ENCODE measurements at places on chromosomes 2 and 18. TPM values are rescaled to one million over a fixed set of nuclear protein-coding genes. Genes with fewer than 3 reads are reported as not detected.
A peak's percentile ranks its signal among the peaks of the same experiment; 100 is the strongest.

DNA sequence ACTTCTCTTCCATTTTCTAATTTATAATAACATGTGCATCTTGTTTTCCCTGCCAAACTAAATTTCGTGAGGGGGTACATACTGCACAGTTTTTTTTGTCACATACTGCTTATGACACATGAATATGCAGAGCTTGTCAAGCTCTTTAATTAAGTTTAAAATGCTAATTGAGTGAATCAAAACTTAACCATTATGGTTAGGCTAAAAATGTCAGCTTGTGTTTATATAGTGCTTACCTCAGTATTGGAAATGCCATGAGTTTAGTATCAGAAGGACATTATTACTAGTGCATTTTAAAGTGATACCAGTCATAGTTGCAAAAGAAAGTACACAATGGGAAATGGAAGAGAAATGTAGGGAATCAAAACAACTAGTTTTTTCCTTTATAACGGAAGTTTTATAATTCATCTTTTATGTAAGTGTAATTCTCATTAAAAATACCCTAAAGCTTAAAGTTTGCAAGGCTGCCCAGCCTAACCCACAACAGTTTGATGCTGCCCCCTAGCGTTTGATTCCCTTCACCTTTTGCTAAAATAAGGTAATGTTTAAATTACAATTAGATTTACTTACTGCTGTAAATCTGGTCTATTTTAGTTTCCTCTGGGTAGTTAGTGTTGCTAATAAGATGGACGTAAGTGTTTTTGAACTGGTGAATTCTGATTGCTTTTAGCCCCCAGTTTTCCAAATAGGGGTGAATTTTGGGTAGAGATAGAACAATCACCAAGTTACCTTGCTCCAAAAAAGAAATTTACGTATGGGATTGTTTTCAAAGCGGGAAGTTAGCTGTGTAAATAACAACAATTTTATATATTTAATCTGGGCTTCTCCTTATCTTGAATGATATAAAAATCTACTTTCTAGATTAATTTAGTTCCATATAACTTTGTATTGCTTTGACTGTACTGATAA, 3.2 kb downstream of the SLC39A10 start:
- H3K36me3 ChIP-seq: no peaks in the 10 kb centered on the region
- no peak overlapping the region for H3K27ac ChIP-seq
- no peaks in the 10 kb centered on the region for H3K27me3 ChIP-seq

GRCh38 chr2:11160731-11161455, 5.6 kb downstream of the SLC66A3 start:
- DNase-seq: no peak
- peaks cover 5% of the 10 kb centered on the region for H3K27me3 ChIP-seq
- H3K27ac ChIP-seq: no peak overlapping the region
- no peak overlapping the region for H3K4me3 ChIP-seq

GRCh38 chr18:2715990-2716389, 60.5 kb downstream of the SMCHD1 start:
- no peaks in the 10 kb centered on the region for H3K27me3 ChIP-seq
- H3K36me3 ChIP-seq: no peaks in the 10 kb centered on the region
- no peak overlapping the region for H3K27ac ChIP-seq
- no peaks in the 10 kb centered on the region for H3K4me1 ChIP-seq
- no peak overlapping the region for H3K4me3 ChIP-seq
- DNase-seq: no peak

DNA sequence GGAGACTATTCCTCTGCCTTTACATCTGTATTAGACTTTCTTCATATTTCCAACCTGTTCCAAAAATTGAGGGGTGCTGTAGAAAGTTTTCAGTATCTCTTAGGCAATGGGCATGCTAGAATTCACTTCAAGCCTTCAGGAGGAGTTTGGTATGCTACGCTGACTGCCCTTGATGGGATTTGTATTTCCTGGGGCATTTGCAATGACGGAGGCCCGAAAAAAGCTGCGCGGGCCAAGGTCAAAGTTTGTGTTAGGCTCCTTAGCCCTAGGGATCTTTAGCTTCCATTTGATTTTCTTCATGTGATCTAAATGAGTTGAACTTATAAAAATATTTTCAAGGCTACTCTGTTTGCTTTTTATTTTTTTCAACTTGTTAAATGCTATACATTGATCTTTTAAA, 5.1 kb downstream of the CPS1 start:
- DNase-seq: no peak
- peaks cover 17% of the 10 kb centered on the region for H3K4me1 ChIP-seq
- no peak overlapping the region for H3K4me3 ChIP-seq

- H3K27me3 ChIP-seq: no peaks in the 10 kb centered on the region
- no peaks in the 10 kb centered on the region for H3K36me3 ChIP-seq
- H3K4me3 ChIP-seq: no peak overlapping the region
- no peak overlapping the region for H3K27ac ChIP-seq
These were observed 151.0 kb downstream of the PMAIP1 start for GRCh38 chr18:60050821-60051220.

DNA sequence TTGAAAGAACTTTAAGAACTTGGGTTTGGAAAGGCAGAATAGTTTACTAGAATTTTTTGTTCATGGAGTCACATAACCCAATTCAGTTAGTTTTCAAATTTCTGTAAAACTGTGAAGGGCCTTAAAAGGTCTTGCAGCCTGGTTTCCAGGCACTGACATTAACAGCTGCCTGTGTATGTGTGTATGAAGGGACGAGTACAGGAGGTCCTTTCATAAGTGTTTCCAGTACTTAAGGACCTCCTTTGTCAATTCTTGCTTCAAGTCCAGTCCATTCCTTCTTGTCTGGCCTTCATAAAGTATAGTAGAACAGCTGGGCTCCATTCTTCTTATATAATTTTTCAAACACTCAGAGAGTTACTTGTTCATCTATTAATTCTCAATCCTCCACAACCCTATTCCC, 136.5 kb downstream of the NR4A2 start:
- H3K36me3 ChIP-seq: no peaks in the 10 kb centered on the region
- no peak for DNase-seq
- no peaks in the 10 kb centered on the region for H3K27me3 ChIP-seq

DNA sequence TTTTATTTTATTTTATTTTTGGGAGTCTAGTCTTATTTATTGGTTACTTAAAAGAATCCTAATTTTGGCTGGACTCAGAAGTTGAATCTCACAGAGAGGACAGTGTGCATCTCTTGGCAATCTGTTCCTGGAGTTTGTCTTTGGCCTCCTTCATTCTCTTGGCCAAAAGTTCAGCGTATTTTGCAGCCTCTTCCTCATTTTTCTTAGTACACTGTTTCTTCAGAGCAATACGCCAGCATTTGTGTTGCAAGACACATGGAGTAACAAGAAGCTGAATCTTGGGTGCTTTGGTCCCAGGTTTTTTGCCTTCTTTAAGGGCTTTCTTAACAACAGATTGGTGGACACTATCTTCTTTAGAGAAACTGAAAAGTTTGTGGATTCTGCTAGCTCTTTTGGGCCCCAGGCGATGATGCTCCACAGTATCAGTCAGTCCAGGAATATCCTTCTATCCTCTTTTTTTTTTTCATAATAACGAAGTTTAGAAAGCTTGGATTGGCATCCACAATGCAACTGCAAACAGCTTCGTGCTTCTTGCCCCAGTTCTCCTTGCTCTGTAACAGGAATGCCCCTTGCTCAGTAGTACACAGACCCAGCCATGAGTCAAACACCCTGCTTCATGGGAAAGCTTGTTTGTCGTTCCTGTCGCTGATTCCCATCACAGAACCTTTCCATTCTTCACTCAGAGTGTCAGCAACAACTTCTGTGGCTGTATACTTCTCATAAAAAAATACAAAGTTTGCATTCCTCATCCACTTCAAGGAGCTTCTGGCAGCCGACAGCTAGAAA, 34.8 kb upstream of the RFX8 start:
- DNase-seq: no peak
- H3K4me1 ChIP-seq: no peaks in the 10 kb centered on the region
- H3K27me3 ChIP-seq: no peaks in the 10 kb centered on the region

- H3K27me3 ChIP-seq: no peaks in the 10 kb centered on the region
- H3K4me1 ChIP-seq: peaks cover 18% of the 10 kb centered on the region
- no peaks in the 10 kb centered on the region for H3K36me3 ChIP-seq
- DNase-seq: peak; percentile 28
- H3K27ac ChIP-seq: no peak overlapping the region
These were observed 88.3 kb downstream of the RHOB start for GRCh38 chr2:20534913-20535801.

DNA sequence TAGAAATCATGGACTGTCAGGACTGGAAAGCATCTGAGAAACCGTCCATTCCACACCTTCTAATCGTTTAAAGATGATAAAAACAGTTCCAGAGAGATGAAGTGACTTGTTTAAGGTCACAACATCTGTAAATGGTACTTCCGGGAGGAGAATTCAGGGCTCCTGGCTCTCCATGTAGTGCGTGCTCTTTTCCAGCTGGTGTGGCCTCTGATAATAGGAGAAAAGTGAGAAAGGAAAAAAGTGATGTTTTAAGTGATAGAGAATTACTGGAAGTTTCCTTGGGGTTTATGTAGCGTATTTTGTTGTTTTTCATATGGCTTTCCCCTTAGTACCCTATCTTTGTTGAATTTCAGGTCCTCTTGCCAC, 663 bp downstream of the C2orf49 start:
- H3K36me3 ChIP-seq: peaks cover 34% of the 10 kb centered on the region
- no peaks in the 10 kb centered on the region for H3K27me3 ChIP-seq
- DNase-seq: peak; percentile 19

DNA sequence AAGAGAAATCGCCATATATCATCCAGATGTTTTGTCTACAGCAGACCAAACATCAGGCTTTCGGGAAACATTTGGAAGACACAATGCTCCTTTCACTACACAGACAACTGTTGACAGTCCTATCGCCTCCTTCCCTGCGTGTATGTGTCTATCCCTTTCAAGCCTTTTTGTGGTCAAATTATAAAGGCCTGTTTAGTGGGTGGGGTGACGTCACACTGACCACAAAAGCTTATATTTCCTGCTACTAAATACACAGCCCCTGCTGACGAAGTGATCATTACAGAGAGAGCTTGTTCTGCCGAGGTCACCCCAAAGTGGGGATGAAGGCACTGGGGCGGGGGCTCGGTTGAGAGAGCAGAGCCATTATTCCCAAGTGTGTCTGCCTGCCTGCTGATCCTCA, 302.7 kb upstream of the TNP1 start:
- no peaks in the 10 kb centered on the region for H3K4me1 ChIP-seq
- no peaks in the 10 kb centered on the region for H3K27me3 ChIP-seq
- H3K27ac ChIP-seq: no peak overlapping the region

- no peak overlapping the region for H3K4me3 ChIP-seq
- no peak overlapping the region for H3K27ac ChIP-seq
- no peaks in the 10 kb centered on the region for H3K27me3 ChIP-seq
- H3K4me1 ChIP-seq: peaks cover 17% of the 10 kb centered on the region
- H3K36me3 ChIP-seq: no peaks in the 10 kb centered on the region
These were observed 686.8 kb downstream of the ZEB2 start for GRCh38 chr2:143833015-143833660.

- H3K4me3 ChIP-seq: no peak overlapping the region
- no peaks in the 10 kb centered on the region for H3K27me3 ChIP-seq
- no peak for DNase-seq
- no peaks in the 10 kb centered on the region for H3K4me1 ChIP-seq
- no peak overlapping the region for H3K27ac ChIP-seq
These were observed 6.6 kb downstream of the YIPF4 start for GRCh38 chr2:32284321-32284720.

GRCh38 chr2:215830304-215830703, 183.0 kb downstream of the MREG start:
- H3K27me3 ChIP-seq: no peaks in the 10 kb centered on the region
- no peak overlapping the region for H3K27ac ChIP-seq
- peaks cover 6% of the 10 kb centered on the region for H3K4me1 ChIP-seq
- no peak for DNase-seq

GRCh38 chr18:22210311-22210754, 40.9 kb downstream of the GATA6 start:
- no peaks in the 10 kb centered on the region for H3K36me3 ChIP-seq
- H3K27me3 ChIP-seq: peaks cover 15% of the 10 kb centered on the region
- no peak overlapping the region for H3K27ac ChIP-seq
- H3K4me1 ChIP-seq: no peaks in the 10 kb centered on the region

DNA sequence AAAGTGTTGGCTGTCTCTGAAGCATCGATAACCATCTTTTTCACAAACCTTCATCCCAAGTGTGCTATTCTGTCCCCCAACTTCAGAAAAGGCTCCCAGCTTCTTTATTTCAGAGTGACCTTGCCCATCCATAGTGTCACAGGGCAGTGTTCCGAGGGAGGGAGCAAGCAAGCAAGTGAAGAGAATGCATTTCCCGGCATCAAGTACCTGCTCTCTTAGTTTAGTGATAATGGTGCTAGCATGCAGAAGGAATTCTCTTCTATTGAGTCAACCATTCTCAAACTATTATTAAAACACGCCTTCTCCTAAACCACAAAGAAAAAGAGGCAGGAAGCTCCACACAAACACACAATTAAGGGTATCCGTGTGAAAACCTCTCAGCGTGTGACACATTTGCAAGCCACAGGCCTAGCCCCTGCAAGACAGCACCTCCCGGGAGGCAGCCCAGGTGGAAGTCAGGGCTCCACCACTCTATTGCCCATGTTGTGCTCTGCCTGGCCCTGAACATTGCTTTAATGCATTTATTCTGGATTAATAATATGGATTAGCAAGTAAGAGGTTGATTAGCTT, 504.9 kb downstream of the GALR1 start:
- H3K27me3 ChIP-seq: no peaks in the 10 kb centered on the region
- H3K36me3 ChIP-seq: no peaks in the 10 kb centered on the region
- no peak for DNase-seq
- H3K4me1 ChIP-seq: no peaks in the 10 kb centered on the region
- no peak overlapping the region for H3K4me3 ChIP-seq
- no peak overlapping the region for H3K27ac ChIP-seq

DNA sequence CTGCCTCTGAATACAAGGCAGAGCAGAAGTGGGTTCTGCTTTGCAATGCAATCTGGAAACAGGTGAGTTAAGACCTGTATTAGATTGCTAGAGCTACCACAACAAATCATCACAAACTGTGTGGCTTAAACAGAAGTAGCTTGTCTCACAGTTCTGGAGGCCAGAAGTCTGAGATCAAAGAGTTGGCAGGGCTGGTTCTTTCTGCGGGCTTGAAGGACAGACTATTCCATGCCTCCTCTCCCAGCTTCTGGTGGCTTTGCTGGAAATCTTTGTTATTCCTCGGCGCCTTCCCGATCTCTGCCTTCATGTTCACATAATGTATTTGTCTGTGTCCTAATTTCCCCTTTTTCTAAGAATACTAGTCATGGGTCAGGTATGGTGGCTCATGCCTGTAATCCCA, 58.4 kb downstream of the SAP130 start:
- DNase-seq: no peak
- H3K27ac ChIP-seq: no peak overlapping the region
- H3K36me3 ChIP-seq: peaks cover 4% of the 10 kb centered on the region
- H3K27me3 ChIP-seq: no peaks in the 10 kb centered on the region

The SCN3A gene
- total RNA-seq: not detected

The CPLX4 gene
- not detected for total RNA-seq

The UGT1A5 gene
- total RNA-seq: not detected

Measured in GM23338 (cell line).